ENCODE measurements at places on chromosomes 3 and 15. TPM values are rescaled to one million over a fixed set of nuclear protein-coding genes. Genes with fewer than 3 reads are reported as not detected.

GRCh38 chr15:74680456-74680855, 15.4 kb downstream of the EDC3 start:
- no peak overlapping the region for H3K27ac ChIP-seq
- no peak for DNase-seq
- H3K4me1 ChIP-seq, result no peaks in the 10 kb centered on the region
- no peak overlapping the region for H3K4me3 ChIP-seq
- no peaks in the 10 kb centered on the region for H3K36me3 ChIP-seq
- no peaks in the 10 kb centered on the region for H3K27me3 ChIP-seq

Gene AGBL1
- total RNA-seq, result not detected

DNA sequence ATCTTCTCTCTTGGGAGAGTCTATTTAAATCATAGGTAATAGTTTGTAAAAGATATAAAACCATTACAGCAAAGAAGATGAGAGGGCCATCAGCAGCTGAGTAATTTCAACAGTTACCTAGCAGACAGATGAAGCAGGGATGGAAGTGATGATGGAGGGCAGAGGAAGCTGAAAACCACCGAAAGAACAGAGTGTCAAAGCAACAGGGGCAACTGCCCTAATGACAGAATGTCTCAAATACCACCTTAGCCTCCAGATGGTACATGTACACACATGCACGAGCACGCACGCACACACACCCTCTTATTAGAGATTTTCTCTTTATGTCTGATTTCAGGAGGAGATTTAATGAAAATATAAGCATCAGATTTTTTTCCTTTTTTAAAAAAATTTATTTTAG, 64.5 kb downstream of the NEDD4 start:
- DNase-seq, result no peak
- H3K4me1 ChIP-seq, result no peaks in the 10 kb centered on the region
- no peak overlapping the region for H3K27ac ChIP-seq
- no peaks in the 10 kb centered on the region for H3K36me3 ChIP-seq

Gene BDH1
- total RNA-seq, result 83.1 TPM
